Activated T-helper 1 cell treated with anti-CD3 and anti-CD28 coated beads, Interleukin-2, amount 50 U/mL, for 16 hours (primary cell): ENCODE measurements at places on chromosomes 13 and 19.

DNA sequence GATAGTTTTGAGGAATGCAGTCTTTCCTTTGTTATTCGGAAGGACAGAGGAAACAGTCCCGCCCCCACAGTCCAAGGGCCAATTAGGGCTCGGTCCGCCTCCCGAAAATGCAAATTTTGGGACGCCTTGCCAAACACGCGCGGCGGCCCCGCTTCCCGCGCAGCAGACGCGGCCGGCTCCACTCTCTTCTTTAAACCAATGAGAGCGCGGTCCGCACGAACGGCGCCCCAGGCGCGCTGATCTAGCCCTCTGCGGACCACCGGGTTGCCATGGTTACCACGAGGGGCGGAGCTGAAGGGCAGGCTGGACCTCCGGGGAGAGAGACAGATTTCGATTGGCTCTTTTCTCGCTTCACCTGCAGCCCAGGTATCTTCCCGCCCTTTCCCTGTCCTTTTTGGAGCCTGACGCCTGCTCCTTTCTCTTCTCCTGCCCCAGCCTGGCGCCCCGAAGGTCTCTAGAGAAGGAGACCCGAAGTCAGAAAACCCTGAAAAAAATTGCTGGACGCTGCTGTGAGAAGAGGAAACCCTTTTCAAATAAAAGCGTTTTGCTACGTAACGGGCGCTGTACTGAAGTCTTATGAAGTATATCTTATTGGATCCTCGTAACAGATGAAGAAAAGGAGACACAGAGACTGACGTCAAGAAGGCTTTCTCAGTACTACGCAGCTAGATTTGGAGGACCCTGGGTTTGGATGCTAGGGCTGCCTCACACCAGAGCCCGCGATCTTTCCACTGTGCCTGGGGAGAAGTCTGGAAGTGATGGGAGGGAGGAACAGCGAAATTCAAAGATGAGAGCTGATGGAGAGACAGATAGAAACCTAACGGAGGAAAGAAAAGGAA is 2.0 kb downstream of the PTH2 start:
- no peak for DNase-seq

DNA sequence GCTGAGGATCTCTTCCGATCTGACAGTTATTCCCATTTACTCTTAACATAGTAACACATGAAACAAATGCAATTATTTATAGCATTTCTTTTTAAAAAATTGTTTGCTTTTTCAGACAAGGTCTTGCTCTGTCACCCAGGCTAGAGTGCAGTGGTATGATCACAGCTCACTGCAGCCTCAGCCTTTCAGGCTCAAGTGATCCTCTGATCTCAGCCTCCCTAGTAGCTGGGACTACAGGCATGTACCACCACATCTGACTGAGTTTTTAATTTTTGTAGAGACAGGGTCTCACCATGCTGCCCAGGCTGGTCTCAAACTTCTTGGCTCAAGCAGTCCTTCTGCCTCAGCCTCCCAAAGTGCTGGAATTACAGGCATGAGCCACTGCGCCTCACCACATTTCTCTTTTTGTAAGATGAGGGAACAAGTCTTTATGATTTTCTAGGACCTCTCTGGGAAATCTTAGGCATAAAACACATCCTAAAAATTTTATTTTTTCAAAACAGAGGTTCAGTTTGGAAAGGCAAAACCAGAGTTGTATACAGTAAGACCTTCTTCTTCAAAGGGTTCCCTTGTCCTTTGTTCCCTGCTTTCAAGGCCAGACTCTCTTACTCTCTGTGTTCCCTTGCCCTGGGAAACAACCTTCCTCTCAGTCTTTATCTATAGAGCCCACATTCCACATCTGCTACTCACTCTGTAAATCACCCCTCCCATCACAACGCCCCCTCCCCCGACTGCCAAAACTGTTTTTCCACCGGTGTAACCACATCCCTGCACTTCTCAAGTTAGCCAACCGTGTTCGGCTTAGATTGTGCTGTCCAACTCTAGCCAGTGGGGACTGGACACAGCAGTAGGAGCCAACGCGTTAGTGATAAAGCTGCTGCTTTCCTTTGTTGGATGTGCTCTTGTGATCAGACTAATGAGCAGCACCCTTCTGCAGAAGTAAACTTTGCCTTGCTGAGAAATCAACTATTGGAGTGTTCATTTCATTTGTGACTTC is 56.2 kb downstream of the DHRS12 start:
- no peak for DNase-seq

- DNase-seq = no peak
Observed at GRCh38 chr19:47450478-47450877, 21.2 kb downstream of the SLC8A2 start.

DNA sequence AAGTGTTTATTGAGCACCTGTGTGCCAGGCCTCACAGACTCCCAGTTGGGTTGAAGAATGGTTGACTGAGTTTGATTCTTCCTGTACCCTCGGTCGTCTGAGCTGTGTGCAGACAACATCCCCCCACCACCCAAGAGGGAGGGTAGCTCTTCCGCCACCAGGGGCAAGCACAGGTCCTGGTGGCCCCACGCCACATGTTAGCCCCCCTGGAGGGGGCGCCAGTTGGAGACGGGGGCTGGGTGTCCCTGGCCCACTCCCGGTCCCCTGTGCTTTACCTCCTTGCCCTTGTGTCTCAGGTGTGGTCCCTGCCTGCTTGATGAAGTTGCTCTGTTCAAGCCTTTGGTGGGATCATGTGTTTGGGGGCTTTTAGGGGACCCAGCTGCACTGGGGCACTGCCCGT is 27.2 kb downstream of the COLGALT1 start:
- no peak for DNase-seq

DNA sequence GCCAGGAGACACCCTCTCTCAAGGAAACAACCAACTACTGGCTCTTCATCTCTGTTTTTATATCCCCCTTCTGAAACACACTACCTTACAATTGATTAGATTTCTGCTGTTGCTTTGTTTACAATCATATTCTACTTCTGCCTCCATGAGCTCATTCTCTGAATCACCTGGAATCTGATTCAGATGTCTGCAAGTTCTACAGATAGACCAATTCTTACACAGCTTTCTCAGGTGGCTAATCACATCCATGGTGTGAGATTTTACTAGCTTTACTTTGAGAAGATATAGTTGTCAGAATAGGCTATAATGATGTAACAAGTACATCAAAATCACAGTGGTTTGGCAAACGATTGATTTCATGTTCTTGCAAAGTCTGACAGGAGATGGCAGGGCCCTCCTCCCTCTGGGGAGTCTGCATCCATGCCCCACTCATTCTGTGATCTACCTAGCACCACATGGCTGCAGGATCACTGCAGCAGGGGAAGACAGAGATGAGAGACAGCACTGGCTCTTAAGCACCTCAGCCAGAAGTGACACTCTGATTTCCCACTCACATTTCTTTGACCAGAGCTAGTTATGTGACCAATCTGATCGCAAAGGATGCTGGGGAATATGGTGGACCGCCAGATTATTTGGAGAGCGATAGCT is 243.7 kb downstream of the FOXO1 start:
- DNase-seq = no peak

DNA sequence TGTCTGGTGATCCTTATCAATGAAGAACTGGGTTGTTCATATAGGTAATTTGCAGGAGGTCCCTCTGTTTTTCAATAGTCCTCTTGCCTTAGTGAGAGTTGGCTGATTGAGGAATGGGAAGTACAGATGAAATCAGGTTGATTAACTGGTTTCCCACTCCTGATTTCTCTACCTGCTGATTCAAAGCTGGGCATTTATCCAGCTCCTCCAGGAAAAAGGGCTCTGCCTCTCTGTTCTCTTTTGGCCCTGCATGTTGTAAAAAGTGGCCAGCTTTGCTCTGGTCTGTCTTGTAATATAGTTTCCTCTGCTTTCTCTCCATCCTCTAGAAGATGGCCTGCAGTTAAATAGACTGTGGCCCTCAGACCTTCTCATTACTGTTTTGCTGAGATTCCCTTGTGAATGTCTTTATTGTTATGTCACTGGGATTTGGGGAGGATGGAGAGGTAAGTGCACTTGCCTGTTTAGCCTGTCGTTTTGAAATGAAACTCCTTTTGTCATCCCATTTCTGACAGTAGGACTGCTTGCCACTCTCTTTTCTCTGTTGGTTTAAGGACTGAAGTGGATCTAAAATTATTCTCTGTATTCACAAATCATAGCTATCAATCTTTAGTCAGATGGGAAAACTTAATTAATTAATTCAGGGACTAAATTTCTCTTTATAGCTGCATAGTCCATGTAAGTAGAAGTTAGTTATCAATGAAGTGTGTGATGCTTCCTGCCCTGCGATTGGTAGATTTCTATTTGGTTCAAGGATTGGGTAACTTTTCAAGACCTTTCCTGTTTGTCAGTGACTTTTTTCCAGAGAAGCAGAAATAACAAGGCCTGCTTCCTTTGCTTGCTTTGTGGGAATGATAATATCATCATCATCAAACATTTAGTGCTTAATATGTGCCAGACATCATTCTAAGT is 28.5 kb downstream of the GARRE1 start:
- DNase-seq = no peak

- peak; percentile 36 for DNase-seq
Observed at GRCh38 chr19:44141191-44142058, at the start of gene ZNF234. TSS of gene ZNF234 (plus strand) at chr19:44141554. CDS start at chr19:44144633, 3,079 bp downstream.

DNA sequence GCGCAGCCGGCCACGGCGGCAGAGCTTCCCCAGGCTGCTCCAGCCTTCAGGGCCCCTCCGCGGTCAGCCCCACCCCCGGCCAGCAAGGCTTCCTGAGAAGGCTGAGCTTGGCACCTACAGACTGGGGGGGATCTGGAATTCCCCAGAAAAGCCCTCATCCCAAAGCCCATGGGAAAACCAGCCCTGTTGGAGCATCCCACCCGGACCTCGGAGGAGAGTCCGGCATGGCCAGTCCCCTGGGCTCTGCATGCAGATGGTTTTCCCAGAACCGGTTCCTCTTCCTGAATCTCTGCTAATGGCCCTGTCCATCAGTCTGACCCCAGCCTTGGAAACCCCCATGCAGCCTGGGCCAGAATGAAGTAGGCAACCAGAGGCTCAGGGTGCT is 10.3 kb downstream of the RASA3 start:
- DNase-seq = no peak

GRCh38 chr13:84445776-84446175 is 563.5 kb upstream of the SLITRK1 start:
- DNase-seq = no peak

- DNase-seq = no peak
Observed at GRCh38 chr19:42573642-42574041, 21.1 kb downstream of the CEACAM8 start.

DNA sequence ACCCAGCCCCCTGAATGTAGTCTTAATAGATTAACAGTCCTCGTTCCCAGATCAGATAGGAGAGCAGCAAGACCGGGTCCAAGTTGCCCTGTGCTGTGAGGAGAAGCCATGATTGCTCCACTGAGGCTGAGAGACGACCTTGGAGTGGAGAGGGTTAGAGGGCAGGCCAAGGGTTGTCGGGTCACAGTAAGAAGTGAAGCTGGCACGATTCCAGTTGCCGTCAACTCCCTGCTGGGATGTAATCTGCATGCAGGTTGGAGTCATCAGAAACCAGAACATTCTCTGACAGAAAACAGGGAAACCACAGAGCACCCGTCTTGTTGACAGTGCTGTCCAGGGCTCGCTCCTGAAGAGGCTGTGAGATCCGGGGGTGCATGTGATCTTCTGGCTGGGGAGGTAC is 19.0 kb upstream of the ATP11A start:
- no peak for DNase-seq

DNA sequence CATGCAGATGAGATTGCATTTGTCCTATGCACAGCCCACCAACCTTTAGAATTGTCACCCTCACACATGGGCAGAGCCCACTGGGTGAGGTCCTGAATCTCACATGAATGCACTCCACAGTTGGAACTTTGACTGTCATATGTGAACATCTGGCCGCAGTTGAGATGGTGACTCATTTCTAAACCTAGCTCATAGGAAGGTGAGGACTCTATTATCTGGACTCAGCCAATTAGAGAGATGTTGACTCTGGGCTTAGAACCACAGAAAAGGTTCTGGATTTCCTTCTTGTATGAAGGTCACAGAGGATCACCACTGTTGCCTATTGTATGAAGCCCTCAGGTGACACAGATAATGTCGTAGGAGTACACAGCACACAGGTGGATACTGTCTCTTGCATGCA is 25.6 kb upstream of the ZNF681 start:
- no peak for DNase-seq

GRCh38 chr19:28531979-28532378 is 681.0 kb downstream of the UQCRFS1 start:
- no peak for DNase-seq

DNA sequence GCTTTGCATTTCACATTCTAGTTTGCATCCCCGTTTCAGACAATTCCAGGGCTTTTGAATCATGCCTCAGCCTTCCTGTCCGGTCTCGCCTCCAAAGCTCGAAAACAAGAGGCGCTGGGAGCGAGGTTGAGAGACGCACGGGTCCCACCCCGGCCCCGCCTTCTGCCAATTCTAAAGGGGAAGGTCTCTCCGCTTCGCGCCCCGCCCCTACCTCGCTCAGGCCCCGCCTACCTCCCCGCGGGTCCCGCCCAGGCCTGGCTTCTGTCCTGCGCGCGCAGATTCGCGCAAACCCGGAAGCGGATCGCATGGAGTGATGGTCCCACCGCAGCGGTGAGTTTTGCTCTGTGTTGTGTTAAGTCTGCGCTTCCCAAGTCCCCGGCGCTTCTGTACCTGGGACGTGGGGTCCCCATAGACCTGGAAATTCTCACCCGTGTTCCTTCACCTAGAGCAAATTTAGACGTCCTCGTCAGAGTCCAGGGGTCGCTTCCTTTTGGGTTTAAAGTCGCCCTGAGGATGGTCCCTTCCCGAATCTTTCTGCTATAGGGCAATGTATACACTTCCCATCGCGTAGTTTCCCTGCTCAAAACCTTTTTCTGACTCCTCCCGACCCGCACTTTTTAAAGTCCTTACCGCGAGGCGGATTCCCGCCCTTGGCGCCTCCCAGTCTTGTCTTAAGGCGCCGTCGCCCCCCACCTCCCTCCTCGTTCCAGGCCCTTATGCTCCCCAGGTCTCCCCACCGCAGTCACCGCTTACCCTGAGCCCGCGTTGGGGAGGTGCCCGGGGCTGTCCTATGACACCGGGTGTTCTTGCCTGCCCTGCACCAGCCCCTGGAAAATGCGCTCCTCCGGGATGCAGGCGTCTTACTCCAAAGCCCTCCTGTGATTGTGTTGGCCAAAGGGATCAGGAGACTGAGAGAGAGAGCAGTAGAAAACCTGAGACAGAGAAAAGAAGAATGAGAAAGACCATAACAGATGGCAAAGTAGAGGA is at the start of gene ZNF845:
Gene ZNF845, plus strand, starts transcription at position 287 of the 987 bp plus-strand sequence. CDS start 7,559 bp downstream, outside the sequence.
- DNase-seq = peak; percentile 95

GRCh38 chr19:23101241-23101640 is 15.6 kb upstream of the ZNF730 start:
- no peak for DNase-seq
